Non-pigmented ciliary epithelial cell (primary cell): ENCODE measurements at places on chromosomes 6 and 20.

- DNase-seq, result peak; percentile 86
These were observed at the start of gene RALGAPB for GRCh38 chr20:38472513-38473366. Gene RALGAPB, plus strand, starts transcription at chr20:38472843. Its CDS starts 15,590 bp downstream, at chr20:38488433.

- no peak for DNase-seq
These were observed 16.7 kb upstream of the TGM6 start for GRCh38 chr20:2364044-2364443.

DNA sequence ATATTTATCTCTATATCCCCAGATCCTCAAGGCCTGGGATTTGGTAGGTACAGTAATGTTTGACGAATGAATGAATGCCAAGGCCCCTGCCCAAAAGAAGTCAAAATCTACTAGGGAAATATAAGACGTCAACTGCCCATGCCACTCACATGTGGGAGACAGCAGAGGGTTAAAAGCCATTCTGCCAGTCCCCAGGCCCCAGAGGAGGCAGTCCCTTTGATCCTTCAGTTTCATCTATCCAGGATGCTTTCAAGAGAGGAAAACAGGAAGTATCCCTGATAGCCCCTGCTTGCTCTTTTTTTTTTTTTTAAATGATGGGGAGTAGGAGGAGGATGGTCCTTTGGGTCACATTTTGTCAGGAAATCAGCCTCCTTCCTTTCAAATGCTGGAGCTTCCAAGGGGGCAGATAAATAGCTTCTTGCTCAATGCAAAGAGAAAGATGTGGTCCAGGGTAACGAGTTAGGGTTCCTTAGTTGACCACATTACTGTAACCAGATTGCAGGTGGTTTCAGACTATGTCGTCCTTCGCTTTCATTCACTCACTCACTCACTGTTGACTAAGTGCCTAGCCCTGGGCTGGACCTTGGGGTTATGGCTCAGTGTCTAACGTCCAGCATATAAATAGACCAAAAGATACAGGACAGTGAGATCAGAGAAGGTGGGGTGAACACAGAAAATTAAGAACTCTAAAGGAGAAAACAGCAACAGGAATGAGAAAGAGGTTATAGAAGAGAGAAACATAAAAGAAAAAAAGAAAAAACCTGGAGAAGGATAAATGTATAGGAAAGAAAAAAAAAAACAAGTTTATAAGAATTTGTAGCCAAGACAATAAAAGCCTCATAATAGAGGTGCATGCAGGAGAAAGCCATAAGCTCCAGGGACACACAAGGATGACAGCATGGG, 64.6 kb upstream of the PIM1 start:
- no peak for DNase-seq

DNA sequence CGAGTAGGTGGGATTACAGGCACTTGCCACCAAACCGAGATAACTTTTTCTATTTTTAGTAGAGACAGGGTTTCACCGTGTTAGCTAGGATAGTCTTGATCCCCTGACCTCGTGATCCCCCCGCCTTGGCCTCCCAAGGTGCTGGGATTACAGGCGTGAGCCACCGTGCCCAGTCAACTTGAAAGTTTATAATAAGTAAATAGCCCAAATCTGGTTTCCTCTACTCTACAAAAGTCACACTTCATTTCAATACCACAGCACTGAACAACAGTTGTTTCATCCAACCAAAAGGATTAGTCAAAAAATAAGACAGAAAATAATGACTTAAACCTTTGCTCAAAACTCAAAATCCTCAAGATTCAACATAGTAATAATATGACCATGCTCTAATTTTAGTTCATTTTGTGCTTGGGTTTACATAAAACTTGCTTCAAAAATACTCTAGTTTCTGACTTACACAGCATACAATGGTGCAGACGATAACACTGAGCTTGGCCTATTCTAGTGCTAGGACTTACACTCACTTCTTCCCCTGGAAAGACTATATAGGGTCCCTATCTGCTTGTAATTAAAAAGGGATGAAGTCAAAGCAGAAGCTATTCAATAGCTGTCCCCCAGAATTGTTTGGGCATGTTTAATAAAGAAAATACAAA, 56.7 kb downstream of the NT5E start:
- DNase-seq, result no peak

GRCh38 chr6:128280960-128281359, 239.4 kb downstream of the PTPRK start:
- DNase-seq, result no peak

GRCh38 chr6:16746401-16746800, 14.9 kb downstream of the ATXN1 start:
- DNase-seq, result no peak

- DNase-seq, result no peak
These were observed 150.6 kb downstream of the HIVEP2 start for GRCh38 chr6:142794424-142794823.

- no peak for DNase-seq
These were observed 250.4 kb downstream of the NKAIN2 start for GRCh38 chr6:124054034-124054433.

DNA sequence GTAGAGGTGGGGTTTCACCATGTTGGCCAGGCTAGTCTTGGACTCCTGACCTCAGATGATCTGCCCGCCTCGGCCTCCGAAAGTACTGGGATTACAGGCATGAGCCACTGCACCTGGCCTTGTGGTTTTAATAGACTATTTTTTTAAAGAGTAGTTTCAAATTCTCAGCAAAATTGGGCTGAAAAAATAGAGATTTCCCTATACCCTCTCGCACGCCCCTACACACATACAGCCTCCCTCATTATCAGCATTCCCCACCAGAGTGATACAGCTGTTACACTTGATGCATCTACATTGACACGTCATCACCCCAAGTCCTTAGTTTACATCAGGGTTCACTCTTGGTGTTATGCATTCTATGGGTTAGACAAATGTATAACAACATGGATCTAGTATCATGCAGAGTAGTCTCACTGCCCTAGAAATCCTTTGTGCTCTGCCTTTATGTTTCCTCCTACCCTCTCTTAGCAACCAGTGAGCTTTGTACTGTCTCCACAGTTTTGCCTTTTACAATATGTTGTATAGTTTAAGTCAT, 103.6 kb downstream of the CDYL start:
- DNase-seq, result no peak

DNA sequence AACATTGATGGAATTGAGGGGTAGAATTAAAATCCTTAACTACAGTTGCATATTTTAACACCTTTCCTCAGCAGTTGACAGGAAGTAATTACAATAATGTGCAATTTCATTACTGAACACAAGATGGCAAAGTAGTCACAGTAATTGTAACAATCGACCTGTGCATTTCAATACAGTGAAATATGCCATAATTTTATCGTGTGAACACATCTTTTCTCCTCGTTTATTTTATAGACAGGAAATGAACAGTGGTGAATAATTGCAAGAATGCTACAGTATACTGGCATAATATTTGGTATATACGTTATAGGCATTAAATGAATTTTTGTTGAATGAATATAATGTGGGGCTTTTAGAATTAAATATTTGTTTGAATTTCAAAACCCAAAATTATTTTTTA, 25.0 kb downstream of the CYB5R4 start:
- no peak for DNase-seq

GRCh38 chr6:112049996-112050395, 3.9 kb upstream of the CCN6 start:
- DNase-seq, result no peak

- no peak for DNase-seq
These were observed 72.8 kb downstream of the ATXN1 start for GRCh38 chr6:16688436-16688835.

GRCh38 chr20:14193885-14194284, 143.5 kb downstream of the FLRT3 start:
- no peak for DNase-seq

GRCh38 chr20:4896119-4896702, 105.1 kb downstream of the SLC23A2 start:
- no peak for DNase-seq

GRCh38 chr20:64047968-64048401, 1.5 kb downstream of the SOX18 start:
- no peak for DNase-seq

GRCh38 chr20:63885264-63886053, 9.5 kb upstream of the DNAJC5 start:
- no peak for DNase-seq

GRCh38 chr6:114559419-114559818, 216.6 kb upstream of the HS3ST5 start:
- no peak for DNase-seq

DNA sequence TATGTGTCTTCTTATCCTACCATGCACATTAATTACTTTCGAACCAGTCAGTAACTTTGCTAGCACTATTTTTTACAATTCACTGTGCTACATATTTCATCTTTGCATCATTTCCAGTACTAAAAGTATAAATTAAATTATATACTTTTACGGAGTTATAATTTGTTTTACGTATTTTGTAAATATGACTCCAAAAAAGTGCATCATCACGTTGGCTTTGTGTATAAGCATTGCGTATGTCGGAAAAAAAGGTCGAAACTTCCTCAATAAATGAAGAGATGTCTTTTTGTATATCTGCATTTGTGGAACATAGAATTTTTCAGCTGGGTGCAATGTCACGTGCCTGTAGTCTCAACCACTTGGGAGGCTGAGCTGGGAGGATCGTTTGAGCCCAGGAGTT, 52.0 kb downstream of the USP49 start:
- no peak for DNase-seq

DNA sequence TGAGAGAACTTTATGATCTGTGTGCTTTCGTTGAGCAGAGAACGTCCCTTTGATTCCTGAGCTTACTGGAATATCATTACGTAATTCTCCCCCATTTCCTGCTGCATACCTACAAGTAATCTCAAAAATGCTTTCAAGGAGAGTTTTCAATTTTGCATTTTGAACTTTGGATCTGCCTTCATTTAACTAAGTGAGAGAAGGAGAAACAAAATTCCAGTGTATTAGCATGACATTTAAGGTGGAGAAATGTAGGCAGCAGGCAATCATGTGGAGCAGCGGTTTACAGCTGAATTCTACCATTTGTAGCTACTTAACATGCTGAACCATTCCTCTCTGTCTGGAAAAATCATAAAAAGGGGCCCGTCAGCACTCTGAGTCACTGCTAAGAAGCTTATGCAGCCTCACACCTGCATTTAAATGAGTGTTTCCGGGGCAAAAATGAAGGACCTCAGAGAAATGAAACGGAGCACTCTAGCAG, 451.5 kb downstream of the PLCB1 start:
- no peak for DNase-seq

DNA sequence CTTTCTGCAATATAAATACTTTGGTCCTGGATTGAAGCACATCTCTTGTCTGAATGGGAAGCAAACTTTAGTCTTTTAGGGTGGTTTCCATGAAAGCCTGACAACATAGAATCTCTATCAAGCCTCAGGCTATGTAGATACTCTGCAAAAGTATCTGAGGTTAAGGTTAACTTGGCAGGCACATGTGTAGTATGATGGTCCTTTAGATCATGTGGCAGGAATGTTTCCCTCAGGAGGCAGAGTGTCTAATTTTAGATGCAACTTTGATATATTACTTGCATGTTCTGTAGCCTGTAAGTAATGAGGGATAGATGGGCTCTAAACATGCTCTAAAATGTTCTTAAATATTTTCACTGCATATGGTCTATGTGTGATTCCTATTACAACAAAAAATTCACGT, 8.2 kb downstream of the MYB start:
- no peak for DNase-seq

DNA sequence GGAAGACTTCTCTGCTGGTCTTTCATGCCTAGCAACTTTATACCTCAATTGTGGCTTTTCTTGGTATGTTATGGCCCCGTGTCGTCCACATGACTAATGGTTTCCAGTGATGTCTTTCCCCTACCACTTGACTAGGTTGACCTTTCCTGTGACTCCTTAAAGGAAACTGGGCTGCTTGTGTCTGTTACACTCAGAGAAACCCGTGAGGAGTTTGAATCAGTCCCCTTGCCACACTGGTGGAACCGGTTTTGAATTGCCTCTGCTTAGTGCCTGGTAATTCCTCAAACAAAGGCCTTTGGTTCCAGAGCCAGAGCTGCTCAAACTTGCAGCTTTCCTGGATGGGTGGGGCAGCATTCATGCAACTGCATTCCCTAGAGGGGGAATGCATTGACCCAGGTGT, 21.9 kb downstream of the ECT2L start:
- peak; percentile 67 for DNase-seq

DNA sequence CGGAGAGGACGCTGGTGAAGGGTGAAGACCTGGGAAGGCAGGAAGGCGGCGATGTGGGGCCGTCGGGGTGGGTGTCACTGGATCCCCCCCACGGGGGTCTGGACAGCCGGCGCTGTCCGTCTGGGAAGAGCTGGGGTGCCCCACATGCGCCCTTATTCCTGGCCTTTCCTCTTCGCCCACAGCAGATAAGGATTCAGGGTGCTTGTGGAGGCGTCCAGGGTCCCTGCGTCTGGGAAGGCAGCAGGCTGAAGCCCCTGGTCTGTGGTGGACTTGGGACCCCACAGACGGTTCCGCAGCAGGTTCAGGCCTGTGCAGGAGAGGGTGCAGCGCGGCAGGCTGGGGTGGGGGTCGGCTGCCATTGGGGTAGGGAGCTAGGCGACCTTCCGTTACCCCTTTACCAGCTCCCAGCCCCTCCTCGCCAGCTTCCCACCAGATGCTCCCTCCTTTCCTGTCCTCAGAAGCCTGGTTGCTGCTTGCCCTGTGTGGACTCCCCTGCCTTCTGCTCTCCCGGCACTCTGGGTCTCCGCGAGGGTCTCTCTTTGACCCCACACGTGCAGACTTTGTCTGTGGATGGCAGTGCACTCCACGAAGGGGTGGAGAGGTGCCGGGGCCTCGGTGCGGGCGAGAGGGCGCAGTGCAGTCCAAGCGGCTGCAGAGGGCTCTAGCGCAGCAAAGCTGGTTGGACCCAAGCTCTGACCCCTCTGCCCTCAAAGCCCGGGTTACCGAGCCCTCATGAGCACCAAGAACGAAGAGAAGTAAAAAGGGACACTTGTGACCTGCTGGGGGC, 2.1 kb upstream of the GATA5 start:
- no peak for DNase-seq
